ENCODE measurements at places on chromosomes 6 and 20.
A peak's percentile ranks its signal among the peaks of the same experiment; 100 is the strongest.

GRCh38 chr6:101417900-101418299 lies 24.4 kb downstream of the GRIK2 start:
- no peak for DNase-seq

DNA sequence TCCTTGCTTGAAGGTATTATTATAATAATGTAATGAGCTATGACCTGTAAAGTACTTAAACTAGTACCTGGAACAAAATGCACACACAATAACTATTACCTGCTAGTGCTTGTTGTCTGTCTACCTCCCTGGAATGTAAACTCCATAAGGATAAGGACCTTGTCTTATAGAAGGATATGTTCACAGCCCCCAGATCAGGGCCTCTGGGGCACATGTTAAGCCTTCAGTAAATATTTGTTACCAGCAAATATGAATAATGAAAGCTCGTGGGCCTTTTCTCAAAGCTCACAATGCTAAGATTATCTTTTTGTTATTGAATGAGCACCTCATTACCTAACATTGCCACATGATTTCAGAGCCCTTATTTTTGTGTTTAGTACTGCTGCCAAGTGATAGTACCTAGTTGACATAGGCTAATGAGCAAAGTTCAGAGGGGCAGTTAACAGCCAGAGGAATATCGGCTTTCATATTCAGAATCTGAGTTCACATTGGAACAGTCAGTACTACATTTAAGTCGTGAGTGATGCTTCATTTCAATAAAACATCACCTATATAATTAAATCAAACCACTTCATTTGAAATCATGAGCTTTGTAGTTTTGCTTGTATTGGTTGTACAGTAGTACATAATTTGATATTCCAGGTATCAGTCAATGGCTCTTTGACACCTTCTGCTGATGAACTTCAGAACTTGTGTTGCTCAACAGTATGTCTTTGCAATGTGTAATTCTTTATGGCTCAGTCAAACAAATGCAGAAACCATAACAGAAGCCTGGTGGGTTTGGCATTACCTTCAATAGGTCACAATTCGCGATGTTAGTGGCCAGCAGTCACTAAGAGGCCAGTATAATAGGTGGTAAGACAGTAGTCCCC lies 11.8 kb upstream of the SMLR1 start:
- no peak for DNase-seq

GRCh38 chr20:19974630-19975435 lies 42.3 kb upstream of the NAA20 start:
- DNase-seq = peak; percentile 95

- no peak for DNase-seq
Observed at GRCh38 chr6:47439348-47439668, 38.3 kb upstream of the CD2AP start.

GRCh38 chr6:37516076-37516919 lies 16.6 kb upstream of the CCDC167 start:
- DNase-seq = no peak
